ENCODE measurements at places on chromosomes 1 and 21.
A peak's percentile ranks its signal among the peaks of the same experiment; 100 is the strongest.

DNA sequence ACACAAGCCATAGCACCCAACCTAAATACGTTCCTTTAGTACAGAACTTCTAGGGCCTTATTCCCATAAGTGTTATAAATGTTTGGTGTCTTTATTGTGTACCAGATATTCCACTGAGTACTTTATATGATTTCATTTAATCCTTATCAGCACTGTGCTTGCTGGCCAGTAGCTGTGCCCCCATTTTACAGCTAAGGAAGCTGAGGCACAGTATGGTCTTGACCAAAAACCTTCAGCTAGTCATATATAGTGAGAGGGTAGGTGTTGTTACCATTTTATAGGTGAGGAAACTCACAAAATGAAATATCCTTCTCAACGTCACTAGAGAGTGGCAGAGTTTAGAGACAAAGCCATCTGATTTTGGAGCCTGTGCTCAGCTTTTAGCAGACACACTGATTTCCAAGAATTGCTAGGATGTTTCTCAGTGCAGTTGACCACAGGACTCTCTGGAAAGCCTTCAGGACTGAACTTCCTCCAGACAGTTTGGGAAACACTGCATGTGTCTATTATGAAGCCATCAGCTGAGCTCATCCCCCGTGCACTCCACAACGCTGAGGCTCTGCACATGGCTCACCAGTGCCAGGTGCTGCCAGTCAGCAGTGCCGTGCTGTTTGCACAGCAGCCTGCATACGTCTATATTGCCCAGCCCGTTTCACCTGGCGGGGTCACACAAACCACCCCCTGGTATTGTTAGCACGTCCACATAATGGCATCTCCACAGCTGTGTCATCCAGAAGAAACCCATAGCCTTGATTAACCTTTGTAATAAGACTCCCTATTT is 15.4 kb downstream of the NPPA start:
- no peak for DNase-seq

GRCh38 chr1:13764588-13765332 is 64.8 kb downstream of the PRDM2 start:
- DNase-seq: no peak

GRCh38 chr1:91278754-91279153 is 125.9 kb downstream of the HFM1 start:
- DNase-seq: no peak

- peak; percentile 7 for DNase-seq
Measured at GRCh38 chr1:202615501-202616354, 94.5 kb downstream of the SYT2 start.

- no peak for DNase-seq
Measured at GRCh38 chr1:155179112-155180031, 5.7 kb downstream of the TRIM46 start.

- DNase-seq: peak; percentile 21
Measured at GRCh38 chr1:246450611-246451251, 56.3 kb downstream of the SMYD3 start.

DNA sequence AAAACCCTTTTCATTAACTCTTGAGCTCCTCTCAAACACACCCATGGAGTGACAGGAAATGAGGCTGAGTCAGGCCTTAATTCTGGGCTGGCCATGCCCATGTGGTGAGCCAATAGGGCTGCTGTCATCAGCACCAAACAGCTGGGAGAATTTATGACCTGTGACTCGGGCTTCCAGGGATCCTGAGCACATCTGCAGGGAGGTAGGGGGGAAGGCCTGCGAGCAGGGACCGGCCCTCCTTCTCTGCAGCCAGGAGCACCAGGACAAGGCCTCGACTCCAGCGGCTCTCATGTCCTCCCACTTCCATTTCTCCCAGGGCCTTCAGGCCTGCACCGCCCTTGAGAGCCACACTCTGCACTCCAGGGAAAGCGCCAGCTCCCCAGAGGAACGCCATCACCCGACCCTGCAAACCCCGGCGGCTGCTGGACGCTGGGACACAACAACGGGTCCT is 14.6 kb downstream of the RIPK4 start:
- no peak for DNase-seq

GRCh38 chr1:219347921-219348391 is 174.3 kb downstream of the LYPLAL1 start:
- DNase-seq: no peak

DNA sequence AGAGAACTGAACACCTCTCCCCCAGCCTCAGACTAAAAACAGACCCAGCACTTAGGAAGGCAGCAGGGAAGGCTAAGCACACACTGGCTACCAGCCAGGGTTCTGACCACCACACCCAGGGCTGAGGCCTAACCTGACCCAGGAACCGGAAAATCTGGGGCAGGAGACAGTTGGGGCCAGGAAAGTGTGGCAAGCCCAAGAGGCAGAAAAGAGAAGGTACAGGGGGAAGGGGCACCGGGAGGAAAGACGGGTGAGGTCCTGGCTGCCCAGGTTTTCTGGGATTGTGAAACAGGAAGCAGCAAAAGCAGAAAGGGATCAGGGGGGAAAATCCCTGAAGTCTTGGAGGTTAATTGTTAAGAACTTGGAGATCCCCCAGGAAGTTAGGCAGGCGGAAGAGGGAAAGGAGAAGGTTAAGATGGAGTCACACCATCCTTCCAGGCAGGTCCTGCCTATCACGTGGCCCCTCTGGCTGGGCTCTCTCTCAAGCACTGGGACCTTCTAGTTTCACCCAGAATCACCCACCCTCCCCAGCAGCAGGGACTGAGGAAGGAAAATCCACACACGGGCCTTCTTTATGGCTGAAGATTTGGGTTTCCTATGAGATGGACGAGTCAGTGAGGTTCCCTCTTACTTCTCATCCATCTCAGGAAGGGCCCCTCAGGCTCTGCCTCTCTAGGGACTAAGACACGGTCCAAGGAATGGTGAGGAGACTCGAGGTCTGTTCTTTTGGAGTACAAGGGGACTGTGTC is 2.6 kb downstream of the HDGF start:
- peak; percentile 55 for DNase-seq

DNA sequence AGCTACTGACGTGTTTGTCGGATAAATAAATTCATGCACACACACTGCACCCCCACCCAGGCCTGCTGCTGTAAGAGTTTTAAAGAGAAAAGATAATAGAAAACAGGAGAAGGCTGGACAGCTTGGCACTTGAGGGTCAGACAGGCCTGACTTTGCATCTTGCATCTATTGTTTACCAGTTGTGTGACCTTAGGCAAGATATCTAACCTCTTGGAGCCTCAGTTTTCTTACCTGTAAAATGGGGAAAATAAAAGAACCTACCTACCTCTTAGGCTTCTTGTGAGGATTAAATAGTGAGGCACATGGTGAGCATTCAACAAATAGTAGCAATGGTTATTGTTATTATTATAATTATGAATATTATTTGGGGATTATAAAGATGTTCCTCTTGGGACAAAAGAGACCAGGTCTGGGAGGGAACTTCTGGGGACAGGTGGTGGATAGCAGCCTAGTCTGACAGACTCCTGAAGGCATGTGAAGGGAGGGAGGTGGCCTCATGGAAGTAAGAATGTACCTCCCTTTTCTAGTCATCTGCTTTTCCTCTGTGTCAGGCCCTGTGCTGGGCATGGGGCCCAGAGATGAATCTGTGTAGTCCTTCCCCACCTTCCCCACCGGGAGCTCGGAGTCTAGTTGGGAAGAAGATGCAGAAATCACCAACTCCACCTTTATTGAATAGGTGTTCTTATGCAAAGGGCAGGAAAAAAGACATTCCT is 18.3 kb upstream of the EPB41 start:
- no peak for DNase-seq

- no peak for DNase-seq
Measured at GRCh38 chr1:81974222-81974841, 173.6 kb downstream of the ADGRL2 start.

DNA sequence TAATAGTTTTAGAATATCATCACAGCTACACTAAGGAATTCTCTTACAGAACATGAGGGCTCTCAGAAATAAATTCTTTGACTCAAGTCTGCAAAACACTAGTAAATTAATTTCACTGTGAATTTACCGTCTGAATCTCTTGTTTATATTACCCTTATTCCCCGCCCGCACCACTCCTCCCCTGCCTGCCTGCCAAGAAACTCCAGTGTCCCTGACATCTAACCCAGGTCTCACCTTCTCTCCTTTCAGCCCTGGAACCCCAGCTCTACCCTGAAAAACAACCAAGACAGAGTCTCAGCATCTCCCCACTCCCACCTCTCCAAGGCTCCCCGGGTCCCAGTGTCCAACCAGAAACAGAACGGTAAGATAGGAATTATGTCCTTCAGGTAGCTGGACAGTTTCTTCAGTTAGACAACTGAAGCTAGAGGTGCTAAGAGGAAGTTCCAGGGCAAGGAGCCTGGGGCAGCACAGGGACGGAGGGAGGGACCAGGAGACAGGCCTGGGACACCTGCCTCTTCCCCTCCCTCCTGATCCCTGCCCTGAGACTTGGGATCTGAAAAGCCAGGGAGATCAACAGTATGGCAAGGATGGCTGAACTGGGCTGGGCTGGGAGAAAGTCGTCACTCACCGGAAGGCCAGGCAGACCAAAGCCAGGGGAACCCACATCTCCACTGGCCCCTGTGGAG is 15.4 kb downstream of the COL16A1 start:
- DNase-seq: no peak

DNA sequence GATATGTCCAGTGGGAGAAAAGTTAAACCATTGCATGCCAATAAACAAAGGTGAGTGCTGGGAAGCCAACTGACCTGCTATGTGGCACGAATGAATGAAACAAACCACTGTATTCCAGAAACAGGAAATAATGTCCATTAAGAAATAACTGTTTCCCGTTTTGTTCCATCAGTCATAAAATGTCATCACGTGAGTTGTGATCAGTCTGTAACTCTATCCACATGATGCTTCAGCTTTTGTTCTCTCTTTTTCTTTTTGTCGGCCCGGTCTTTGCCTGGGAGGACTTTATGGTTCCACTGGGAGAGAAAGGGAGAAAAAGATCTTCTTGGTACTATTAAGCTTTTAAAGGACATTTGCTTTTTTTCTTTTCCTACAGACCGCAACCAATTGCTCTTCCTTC is 179.9 kb downstream of the TGFB2 start:
- no peak for DNase-seq

DNA sequence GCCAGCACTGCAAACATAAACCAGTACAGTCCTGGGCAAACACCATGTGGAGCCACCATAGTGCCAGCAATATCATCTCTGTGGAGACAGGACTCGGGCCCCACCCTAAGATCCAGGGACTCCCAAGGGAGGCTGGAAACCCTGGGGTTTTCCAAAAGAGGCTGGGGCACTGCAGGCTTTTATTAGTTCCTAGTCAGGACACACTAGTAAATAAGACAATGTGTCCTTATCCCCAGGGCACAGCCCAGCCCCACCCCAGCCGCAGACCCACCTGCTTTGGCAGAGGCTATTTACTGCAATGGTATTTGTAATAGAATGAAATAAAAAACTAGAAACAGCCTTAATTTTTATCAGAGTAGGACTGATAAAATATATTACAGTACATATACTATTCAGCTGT is 486 bp upstream of the GJB3 start:
- no peak for DNase-seq

DNA sequence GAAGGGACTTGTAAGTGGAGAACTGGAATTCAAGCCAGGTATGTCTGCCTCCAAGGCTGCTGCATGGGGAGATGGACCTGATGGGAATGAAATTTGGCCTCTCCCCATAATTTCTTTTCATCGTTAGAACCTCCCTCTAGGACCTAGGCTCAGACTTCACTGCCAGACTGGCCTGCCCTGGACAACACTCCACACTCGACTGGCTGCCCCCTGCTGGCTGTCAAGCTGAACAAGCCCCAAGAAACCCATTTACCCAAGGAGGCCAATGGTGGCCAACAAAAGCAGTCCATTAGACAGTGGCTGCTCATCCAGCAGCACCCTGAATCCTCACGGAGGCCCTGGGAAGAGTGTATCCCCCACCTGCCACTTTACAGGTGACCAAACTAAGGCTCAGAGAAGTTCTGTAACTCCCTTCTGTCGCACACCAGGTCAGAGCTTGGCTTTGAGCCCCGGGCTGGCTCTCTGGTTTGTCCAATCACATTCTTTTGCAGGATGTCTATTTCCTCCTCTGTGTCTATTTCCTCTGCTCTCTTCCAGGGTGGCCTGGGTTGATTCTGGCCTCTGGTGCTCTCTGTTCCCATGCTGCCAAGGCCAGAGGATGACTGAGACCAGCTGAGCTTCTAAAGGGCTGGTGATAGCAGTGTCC is 3.8 kb downstream of the RNF186 start:
- DNase-seq: peak; percentile 63

GRCh38 chr1:235098991-235099390 is 29.6 kb downstream of the TOMM20 start:
- DNase-seq: no peak

DNA sequence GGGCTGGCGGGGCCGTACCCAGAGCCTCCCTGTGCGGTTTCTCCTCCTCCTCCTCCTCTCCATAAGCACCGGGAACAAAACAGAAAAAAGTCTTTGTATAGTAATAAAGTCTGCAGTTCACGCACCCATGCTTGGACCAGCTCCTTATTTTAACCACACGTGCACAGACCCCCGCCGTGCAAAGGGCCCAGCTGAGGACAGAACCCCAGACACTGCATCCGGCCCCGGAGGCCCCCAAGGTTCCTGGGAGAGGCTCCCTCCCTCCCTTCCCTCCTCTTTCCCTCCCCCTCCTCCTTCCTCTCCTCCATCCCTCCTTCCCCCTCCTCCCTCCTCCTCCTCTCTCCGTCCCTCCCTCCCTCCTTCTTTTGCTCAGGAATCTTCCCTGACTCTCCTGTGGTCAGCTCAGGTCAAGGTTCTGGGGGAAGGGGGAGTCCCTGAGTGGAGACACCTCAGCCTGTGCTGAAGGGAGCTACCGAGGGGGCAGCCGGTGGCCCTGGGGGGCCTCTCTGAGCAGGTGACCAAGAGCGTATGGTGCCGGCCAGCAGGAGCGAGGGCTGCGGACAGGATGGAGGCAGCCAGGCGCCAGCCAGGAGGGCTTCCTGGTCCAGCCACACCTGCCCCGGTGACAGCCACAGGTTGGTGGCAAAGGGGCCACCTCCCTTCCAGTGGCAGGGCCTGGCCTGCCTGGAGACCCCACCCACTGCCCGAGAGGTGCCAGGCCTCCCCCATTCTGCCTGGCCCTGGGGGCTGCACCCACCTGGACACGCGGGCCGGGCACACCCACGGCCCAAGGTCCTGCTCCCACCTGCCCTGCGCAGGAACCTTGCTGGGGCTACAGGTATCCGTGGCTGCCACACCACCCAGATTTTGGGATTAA is 3.2 kb upstream of the TTLL10 start:
- no peak for DNase-seq

- peak; percentile 6 for DNase-seq
Measured at GRCh38 chr1:231170875-231171274, 9.0 kb downstream of the TRIM67 start.

- DNase-seq: no peak
Measured at GRCh38 chr21:40102682-40103081, 235.4 kb downstream of the PCP4 start.

GRCh38 chr1:198747127-198747526 is 108.3 kb downstream of the PTPRC start:
- no peak for DNase-seq

- DNase-seq: no peak
Measured at GRCh38 chr1:112882271-112882744, 73.7 kb downstream of the SLC16A1 start.

- no peak for DNase-seq
Measured at GRCh38 chr21:27079636-27080240, 112.8 kb upstream of the ADAMTS5 start.

GRCh38 chr1:10676963-10677362 is 119.5 kb downstream of the CASZ1 start:
- no peak for DNase-seq

Measured in activated CD4-positive, alpha-beta T cell treated with anti-CD3 and anti-CD28 coated beads, Interleukin-2, Interleukin-6, amounts not matched to agents 100 ng/mL and 50 ng/mL, durations not matched to agents 16 hours and 8 hours (primary cell).